Cortex of kidney (tissue), 1 donor: ENCODE measurements at places on chromosomes 5 and 9.

DNA sequence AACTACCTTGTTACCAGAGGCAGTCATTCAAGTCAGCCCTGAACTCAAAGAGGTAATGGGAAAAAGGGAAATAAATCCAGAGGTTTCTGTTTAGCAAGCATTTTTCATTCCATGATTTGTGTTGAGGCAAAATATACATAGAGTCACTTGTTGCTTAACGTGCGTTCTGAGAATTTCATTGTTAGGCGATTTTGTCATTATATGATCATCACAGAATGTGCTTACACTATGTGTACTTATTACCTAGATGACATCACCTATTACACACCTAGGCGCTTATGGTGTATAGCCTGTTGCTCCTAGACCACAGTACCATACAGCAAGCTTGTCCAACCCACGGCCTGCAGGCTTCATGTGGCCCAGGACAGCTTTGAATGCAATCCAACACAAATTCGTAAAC is 36.2 kb downstream of the NUP214 start:
- DNase-seq: no peak

DNA sequence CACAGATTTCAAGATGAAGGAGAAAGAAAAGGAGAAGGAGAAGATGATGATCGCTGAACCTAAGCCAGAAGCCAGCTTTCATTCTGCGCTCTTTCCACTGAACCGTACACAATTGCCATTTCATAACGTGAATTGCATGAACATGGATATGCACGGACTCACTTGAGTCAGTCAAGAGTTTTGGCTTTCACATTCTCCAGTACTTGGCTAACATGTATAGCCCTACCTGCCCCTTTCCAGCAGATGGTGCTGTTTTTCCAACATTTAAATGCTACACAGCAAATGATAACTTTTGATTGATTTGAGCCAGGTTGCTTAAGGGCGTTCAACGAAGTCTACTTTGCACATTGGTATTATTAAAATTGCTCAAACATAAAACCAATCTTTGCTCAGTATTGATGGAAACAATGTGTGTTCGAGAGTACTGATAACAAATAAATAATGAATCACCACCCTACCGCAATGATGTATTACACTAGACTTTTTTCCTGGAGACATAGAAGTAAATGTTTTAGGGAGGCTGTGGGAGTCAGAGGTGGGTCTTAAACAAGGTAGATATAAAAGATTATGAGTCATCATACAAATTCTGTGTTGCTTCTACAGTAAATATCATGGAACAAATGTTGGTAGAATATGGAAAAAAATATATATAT is 196.4 kb downstream of the TRPM3 start:
- no peak for DNase-seq

DNA sequence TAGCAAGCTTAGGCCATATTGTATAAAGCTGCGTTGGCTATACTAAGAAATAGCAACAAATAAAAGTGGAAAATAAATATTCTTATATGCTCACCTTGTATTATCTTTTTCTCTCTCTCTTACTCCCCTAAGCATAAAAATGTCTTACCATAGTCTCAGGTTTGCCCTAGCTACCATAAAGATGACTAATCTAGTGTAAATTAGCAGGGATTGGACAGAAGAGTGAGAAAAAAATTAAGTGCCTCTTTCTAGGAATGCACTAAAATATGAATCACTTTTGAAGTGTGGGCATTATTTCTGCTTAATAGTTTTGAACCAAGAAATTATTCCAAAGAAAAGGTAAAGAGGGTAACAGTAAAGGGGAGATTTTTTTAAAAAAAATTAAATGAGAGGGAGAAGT is 201.3 kb downstream of the HINT1 start:
- DNase-seq: no peak

DNA sequence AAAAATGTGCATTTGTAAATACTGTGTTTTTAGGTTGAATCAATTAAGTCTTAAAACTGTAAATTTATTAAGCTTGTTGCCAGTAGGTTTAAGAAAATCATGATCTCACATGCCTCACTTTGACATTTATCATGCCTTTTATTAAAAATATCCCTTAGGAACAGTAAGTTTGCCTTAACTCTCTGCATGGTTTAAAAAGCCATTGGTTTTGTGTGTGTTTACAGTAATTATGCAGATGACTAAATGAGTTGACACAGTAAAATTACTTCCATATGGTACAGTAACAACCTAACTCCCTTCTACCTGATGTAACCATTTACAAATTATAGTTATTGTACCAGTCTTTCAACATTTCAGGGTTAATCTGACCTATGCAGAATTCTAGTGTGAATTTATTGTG is 6.5 kb downstream of the RPS6 start:
- no peak for DNase-seq

GRCh38 chr5:134053314-134053839 is 48.6 kb upstream of the VDAC1 start:
- no peak for DNase-seq

DNA sequence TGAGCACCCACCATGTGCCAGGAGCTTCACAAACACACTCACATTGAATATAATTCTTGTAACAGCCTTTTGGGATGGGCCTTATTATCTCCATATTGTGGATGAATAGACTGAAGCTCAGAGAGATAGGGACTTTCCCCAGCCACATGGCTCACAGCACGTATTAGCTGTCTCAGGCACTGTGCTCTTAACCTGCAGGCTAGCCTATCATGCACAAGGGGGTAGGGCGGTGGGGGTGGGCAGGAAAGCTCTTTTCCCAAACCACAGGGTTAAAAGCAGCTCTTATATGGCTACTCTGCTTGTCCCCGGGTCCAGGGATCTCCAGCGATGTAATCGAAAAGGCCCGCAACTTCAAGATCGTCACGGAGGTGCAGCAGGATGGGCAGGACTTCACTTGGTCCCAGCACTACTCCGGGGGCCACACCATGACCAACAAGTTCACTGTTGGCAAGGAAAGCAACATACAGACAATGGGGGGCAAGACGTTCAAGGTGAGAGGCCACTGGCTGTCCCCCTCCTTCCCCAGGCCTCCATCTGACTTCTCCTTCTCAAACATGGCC is 2.6 kb downstream of the FABP6 start:
- DNase-seq: no peak

DNA sequence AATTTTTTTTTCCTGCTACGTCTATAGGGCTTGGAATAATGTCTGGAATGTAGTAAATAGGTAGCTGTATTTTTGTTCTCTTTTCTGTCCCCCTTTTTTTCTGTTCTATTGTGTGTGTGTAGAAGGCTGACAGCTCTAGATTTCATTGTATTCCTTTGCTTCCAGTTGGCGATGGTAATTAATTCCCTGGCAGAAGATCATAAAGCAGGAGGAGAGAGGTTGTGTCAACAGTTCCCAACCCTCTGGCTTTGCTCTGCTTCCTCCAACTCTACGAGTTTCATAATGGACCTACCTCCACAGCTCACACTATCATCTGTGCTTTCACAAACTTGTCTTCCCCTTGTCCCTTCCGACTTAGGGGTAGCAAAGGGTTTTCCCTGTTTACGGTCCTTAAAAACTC is 117.9 kb upstream of the CDH18 start:
- no peak for DNase-seq

- no peak for DNase-seq
These were observed 731 bp downstream of the PRR16 start for GRCh38 chr5:120464627-120465435.

DNA sequence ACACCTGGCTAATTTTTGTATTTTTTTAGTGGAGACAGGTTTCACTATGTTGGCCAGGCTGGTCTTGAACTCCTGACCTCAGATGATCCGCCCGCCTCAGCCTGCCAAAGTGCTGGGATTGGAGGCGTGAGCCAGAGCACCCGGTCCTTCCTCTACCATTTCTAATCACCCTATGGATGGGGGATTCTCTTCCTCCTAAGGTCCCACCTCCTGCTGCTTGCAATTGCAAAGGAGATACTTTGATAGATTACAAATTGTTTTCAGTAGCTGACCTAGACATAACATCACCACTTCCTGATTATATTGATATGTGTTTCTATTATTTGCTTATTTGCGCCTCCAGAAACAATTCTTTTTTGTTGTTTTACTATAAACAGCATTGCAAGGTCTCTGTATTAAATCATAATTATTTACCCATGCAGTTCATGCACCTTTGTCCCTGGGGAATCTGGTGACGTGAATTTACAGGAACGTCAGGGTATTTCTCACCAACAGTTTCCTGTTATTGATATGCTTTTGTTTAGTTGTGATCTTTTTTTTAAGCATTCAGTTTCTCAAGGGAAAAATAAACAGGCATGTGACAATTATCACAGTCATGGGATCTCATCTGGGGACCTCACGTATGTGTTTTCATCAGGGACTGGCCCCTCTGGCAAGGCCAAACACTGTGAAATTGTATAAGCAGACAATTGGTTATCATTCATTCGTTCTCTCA is 43.2 kb downstream of the ESM1 start:
- no peak for DNase-seq

DNA sequence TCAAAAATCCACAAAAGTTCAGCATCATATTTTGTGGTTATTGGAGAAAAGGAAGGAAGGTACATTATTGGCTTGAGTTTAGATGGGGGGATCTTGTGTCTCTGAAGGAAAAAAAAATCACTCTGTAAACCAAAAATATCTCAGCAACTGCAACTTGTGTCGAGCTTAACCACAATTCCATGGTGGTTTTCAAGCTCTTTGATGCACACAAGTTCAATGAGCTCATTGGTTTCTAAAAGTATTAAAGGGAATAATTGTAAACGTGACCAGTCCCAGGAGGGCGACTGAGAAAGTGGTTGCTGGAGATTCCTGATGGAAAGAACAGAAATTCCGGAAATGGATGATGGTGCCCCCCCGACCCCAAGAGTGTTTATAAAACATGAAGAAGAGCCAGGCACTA is 173.8 kb downstream of the PSAT1 start:
- DNase-seq: no peak

DNA sequence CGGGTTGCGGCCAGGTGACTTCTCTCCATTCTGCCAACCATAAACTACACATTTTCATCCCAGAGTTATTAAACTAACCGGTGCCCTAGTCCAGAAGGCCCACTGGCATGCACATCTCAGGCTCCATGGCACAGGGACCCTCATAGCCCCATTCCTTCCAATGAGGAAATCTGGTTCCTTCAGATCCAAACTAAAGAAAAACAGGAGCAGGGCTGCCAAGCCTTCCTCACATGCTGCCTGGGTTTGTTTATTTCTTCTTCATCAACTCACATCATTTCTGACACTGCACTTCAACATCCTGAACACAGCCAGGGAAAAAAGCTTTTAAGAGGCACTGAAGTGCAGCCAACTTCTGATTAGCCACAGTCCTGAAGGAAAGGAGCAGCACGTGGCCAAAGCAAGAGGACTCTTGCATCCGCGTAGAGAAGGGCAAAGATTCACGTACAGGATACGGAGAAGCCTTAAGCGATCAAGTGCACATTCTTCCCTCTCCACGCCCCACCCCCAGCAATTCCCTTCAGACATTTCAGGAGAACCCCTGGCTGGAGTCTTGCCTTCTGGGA is 22.5 kb downstream of the LHFPL2 start:
- no peak for DNase-seq

GRCh38 chr5:2013301-2014057 is 130.8 kb upstream of the IRX4 start:
- no peak for DNase-seq

GRCh38 chr5:153546566-153546965 is 56.1 kb downstream of the GRIA1 start:
- DNase-seq: no peak

DNA sequence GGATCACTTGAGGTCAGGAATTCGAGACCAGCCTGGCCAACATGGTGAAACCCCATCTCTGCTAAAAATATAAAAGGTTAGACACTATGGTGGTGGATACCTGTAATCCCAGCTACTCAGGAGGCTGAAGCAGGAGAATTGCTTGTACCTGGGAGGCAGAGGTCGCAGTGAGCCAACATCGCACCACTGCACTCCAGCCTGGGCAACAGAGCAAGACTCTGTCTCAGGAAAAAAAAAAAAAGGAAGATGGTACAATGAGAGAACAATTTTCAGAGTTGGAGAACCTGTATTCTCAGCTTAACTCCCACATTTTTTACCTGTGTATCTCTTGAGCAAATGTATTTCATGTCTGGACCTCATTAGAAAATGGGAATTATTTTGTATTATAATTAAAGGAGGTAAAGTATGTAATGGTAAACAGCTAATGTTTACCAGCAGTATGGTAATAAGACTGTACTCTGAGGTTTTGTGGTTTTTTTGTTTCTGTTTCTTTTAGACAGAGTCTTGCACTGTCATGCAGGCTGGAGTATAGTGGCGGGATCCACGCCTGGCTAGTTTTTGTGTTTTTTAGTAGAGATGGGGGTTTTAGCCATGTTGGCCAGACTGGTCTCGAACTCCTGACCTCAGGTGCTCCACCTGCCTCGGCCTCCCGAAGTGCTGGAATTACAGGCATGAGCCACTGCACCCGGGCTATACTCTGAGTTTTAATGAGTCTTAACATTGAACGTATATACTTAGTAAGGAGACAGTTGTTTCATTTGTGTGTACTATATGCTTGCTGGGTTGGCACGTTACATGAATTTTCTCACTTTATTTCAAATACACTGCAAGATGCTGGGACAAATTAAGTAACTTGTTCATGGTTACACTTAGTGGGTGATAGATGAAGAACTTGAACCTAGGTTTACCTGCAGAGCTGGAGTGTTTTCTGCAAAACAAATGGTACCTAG is 16.2 kb downstream of the UHRF2 start:
- DNase-seq: no peak
